ENCODE measurements at places on chromosomes 1 and 21.

DNA sequence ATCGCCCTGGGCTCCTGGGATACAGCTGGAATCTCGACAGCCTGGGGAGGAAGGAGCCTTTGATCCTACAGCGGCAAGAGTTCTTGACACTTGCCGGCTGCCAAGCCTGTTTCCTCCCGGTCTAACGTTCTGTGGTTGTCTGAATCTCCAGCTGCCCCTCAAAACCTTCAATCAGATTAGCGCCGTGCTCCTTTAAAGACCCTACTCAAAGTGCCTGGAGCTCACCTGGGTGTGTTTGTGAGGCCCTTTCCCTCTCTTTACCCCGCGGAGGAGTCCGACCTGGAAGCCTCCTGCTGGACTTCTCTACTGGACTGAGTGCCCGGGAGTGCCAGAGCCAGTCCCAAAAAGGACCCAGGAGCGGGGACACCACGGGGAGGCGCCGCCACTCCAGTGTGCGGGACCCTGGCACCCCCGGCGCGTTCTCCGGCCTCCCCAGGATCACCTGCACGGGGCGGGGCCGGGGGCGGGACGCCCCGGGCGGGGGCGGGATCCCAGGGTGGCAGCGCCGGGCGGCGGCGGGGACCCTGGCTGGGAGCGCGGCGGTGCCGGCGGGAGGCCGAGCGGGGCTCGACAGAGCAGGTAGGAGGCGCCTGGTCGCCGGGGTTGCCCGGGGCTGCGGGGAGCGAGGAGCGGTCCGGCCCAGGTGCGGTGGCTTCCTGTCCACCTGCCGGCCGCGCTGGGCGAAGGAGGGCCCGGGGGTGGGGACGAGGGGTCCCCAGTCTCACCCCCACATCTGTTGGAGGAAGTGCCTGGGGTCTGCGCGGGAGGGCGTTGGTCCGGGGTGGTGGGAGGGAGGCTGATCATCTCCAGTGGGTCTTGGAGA lies at the start of gene NCMAP:
NCMAP (plus strand) TSS at position 497 of the 823 bp plus-strand sequence. CDS start 39,344 bp downstream, outside the sequence.
- DNase-seq, result peak; percentile 39

- no peak for DNase-seq
These were observed 167.2 kb downstream of the TRABD2B start for GRCh38 chr1:47830021-47830420.

GRCh38 chr1:17118706-17119075 lies 560 bp downstream of the PADI2 start:
- no peak for DNase-seq

DNA sequence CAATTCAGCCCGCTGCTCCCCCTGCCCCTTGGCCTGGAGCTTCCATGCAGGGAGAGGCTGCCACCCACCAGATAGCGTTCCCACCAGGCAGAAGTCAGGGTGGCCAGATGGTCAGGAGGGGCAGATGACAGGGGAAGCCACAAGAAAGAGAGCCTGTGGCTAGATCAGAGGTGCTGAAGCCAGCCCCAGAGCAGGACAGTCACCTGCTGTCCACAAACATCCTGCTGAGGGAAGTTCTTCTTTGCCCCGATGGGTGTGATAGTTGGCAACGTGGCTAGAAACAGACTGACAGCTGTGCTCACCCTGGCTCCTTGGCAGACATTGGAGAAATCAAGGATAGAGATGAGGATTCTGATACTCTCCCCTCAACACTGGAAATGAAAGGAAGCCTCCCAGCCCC lies 27.2 kb upstream of the SRP9 start:
- DNase-seq, result no peak

DNA sequence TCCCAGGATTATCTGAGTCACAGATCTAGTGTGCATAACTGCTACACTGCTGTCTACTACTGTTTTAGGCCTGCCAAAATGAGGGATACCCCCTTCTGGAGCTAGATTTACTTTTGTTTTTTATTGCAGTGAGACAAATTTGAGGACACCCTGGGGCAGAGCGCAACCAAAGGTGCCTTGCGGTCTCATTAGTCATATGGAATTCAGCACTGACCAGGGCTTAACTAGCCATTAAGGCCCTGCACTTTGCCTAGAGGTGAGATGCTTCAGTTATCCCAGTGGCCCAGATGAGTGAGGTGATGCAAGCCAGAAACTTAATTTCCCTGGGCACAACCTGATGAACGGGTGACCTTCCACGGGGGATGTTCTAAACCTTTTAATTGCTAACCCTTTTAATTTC lies 998 bp upstream of the SPAG17 start:
- DNase-seq, result no peak

GRCh38 chr1:224205438-224205840 lies 22.4 kb downstream of the DEGS1 start:
- DNase-seq, result peak; percentile 64

DNA sequence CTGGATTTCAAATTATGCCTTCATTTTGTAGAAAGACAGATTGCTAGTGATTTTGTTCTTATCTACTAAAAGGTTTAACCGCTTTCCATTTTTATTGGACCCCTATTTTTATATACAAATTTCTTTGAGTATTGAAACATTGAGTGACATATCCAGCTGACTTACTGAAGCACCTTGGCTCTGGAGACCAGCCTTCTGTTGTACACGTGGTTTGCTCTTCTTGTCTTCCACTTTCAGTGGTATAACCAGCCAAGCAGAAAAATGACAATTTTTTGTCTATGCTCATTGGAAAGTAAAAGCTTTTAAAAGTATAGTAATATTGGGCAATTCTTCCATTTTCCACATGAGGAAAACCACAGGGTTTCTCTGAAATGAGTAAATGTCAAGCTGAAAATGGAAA lies 4.4 kb downstream of the F13B start:
- DNase-seq, result no peak

DNA sequence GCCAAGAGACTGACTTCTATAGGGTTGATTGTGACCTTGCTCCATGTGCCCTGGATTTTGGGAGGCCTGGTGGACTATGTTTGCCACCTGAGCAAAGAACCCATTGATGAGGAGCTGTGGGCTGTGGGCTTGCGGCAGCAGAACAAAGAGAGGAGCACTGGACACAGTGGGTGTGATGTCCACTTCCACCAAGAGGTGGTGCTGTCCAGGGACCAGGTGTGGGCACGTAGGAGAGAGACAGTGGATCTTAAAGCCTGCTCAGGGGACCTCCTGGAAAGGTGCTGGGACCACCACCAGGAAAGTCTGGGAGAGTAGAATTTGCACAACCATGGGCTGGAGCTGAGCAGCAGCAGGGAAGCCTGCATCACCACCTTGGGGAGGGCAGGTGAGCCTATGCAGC lies 106.7 kb upstream of the ETS2 start:
- DNase-seq, result no peak

- DNase-seq, result no peak
These were observed 6.0 kb downstream of the CDK18 start for GRCh38 chr1:205510308-205510950.

DNA sequence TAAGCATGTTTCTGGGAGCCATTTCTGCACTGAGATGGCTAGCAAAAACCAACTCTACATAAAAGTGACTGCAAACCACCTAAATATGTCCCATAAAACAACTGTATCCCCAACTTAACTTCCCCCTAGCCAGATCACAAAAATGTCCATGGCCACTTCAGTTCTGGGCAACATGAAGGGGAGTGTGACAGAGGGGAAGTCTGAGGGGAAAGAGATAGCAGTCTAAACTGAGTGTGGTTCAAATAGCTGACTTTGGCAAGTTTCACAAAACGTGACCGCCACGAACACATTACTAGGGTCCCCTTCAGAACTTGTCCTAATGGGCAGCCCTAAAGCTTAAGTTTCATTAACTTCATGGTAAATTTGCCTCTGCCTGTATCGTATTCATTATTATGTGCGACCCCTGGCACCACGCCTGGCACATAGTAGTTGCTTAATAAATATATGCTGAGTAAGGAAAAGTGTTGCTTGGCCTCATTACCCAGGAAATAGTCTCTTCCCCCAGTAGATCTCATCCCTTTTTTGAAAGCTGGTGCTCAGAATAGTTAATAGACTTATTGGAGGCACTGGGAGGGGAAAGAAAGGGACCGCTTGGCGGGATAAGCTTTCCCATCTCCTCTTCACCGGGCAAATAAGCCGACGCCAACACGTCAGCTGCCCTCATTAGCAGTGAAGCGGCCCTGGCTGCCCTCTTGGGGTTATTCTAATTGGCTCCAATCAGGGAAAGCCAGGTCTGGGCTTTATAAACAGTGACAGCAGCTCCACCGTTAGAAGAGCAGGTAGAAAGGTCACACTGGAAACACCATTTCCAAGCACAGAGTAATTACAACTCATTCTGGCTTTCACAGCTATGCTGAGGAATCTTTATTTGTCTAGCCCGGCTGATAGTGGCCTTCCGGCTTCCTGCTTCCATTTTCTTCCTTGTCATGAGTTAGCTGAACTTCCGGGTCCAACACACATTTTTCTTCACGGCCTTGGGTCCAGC lies 122.1 kb downstream of the LRIG2 start:
- no peak for DNase-seq

DNA sequence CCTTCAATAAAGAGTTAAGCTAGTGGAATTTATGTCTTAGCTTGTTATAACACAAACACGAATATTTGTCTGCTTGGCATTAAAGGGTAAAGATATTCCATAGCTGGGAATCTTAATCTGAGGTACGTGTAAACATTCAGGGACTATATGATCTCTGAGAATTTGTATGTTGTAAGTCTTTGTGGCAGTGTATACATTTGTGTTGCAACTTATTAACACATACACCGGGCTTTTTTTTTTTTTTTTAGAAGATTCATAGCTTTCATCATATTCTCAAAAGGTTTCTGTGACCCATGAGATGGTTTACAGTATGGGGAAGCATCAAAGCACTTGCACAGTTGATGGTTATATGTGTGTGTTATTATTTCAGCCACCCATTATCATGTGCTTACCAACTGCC lies 3.0 kb downstream of the GGPS1 start:
- DNase-seq, result no peak

DNA sequence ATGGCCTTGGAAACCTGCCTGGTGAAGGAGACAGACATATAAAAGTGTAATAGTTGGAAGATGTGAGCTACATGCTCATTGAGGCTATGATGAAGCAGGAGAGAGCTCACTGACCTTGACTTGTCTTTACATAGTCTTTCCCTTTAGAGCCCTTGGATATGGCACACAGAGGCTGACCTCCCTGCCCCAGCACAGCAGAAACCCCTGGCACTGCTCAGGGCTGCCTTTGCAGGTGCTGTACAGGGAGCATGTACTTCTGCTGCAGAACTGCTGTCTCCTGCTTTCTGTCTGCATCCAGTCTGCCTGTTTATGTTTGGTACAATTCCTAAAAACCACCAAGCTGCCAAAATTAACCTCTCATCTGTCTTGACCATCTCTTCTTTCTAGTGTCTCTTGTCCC lies 80.5 kb downstream of the C1orf21 start:
- DNase-seq, result no peak

DNA sequence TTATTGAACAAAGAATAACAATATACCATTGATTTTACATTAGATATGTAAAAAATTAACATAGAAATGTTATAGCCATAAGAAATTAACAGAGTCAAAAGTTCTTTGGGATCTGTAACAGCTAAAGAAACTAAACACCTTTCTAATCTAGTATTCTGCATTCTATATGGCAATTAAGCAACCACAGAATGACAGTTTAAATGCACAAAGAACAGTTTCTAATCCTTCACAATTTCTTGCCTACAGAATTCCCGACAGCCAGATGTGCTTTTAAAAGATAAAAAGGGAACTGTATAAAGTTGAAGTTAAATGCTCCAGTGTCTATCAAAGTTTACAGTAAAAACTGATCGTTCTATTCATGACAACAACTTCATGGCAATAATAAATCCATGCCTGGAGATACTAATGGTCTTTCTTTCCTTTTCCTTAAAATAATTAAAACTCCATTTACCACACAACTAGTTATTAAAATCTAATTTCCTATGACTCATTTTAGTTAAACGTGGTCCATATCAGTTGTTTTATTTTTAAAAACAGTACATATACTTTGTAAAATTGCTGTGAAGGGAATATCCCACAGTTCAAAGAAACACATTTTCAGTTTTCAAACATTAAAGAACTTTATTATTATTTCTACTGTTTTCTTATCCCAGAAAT lies 110.2 kb downstream of the EIF4G3 start:
- DNase-seq, result no peak

- no peak for DNase-seq
These were observed 845.6 kb downstream of the ADGRL2 start for GRCh38 chr1:82646336-82646735.

GRCh38 chr1:228317411-228317828 lies 89.2 kb downstream of the TRIM11 start:
- DNase-seq, result no peak

- no peak for DNase-seq
These were observed 81.9 kb downstream of the SPATA17 start for GRCh38 chr1:217712925-217713597.

GRCh38 chr1:182337736-182338571 lies 53.6 kb downstream of the GLUL start:
- no peak for DNase-seq

DNA sequence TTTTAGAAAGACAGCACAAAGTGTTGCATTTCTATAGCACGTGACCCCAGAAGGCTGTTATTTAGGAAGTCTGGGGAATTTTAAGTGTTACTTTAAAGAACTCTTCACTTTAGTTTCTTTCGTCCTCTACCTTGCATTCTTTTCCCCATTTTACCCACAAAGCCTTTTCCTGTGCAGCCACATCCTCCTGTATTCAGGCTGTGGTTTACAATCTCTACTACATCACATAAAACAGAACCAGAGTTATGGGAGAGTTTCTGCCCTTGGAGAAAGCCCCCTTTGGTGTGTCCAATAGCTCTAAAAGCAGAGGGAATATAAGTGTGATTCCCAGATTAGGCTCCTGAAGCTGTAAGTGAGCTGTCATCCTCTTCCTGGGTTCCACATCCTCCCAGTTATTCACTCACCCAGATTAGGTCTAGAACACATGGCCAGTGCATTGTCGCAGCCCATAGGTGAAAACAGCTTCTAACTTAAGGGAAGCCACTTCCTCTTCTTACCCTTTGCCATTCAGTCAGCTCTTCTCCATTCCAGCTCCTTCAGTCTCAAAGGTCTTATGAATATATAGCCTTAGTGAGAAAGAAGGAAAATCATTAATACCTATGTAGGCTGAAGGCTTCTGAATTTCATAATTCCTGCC lies 171.1 kb downstream of the PIGK start:
- no peak for DNase-seq

- no peak for DNase-seq
These were observed 10.6 kb downstream of the TXNIP start for GRCh38 chr1:145985502-145986439.

- DNase-seq, result no peak
These were observed 153.7 kb upstream of the C1orf174 start for GRCh38 chr1:4053774-4054173.

DNA sequence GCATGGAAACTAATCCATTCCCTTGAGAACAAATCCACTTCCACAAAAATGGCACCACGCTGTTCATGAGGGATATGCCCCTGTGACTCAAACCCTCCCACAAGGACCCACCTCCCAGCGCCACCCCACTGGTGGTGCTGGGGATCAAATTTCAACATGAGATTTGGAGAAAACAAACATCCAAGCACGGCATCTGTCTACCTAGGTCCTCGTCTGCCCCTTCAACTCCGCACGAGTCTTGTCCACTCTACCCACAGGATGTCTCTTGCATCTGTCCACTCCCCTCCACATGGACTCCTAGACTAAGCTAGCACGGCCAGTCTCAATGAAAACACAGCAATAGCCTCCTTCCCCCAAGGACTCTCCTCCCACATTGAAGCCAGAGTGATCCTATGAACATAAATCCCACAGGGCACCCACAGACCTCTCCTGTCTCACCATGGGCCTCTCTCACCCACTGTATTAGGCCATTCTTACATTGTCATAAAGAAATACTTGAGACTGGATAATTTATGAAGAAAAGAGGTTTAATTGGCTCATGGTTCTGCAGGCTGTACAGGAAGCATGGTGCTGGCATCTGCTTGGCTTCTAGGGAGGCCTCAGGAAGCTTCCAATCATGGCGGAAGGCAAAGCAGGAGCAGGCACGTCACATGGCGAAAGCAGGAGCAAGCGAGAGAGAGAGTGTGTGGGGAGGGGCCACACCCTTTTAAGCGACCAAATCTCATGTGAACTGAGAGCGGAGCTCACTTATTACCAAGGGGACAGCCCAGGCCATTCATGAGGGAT lies 101.4 kb downstream of the TOMM20 start:
- DNase-seq, result no peak
